ENCODE measurements at places on chromosomes 12 and 14.

DNA sequence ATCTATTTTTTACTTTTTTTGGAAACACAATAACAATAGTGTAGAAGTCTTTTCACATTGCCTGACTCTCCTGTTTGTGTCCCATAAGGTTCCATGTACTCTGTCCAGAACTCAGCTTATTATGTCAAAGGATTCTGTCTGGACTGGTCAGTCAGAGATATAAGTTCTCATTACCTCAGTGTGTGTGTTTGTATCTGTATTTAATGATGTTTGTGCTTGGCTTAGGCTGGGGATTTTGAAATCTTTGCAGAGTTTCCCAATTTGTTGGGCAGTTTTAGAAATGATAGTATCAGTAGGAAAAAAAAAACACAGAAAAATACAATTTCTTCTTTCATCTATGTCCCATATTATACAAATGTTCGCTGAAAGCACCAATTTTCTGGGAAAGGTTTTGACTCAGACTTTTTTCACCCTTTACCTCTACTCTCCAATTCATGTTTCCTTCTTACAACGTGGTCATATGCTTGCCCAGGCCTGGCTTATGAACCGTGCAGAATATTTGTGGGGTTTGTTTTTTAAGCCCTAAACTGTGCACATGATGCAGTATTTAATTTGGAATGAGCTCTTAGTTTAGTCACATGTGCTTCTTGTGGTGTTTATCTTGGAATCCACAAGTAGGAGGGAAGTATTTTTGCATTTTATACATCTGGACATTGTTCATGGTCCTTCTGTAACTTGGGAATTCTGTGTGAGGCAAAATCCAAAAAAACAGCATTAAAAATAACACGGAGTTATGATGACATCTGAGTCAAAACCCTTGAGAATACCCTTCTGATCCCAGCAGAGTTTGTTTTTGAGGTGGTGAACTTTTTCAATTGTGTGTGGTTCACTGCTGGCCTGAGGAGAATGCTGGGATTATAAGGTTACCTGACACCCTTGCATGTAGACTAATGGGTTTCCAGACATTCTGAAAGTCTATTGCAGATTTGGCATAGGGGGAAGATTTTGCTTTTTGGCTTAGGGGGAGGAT is 121.2 kb downstream of the RAD51B start:
- DNase-seq = no peak

DNA sequence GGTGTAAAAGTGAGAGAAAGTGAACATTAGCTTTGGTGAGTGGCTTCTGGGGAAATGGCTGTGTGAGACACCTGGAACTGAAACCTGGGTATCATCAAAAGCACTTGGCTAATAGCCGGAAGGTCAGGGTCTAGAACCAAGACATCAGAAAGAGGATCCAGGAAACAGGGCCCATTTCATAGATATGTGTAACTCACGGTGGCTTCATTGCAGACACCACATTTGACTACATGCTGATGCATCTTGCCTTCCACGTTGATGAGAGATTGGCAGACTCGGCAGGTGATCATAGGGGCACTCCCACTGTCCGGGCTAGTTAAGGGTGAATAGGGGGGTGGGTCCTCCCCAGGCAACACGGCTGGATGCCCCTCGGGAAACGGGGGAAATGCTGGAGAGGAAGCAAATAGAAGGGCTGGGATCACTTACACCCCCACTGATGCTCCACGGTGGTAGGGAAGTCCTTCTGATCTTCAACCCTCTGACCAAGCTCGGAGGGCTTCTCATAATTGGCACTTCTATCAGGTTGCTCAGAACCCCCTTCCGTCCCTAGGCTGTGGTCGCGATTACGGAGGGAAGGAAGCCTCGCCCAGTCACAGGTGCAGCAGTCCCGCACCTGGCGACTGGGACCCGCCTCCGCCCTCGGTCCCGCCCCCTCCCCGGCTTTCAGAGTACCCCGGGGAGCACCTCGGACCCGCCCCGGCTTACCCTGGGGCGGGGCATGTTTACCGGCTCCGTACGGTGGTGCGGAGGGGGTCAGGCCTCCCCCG is 593 bp downstream of the PIP4P1 start:
- DNase-seq = peak; percentile 75

DNA sequence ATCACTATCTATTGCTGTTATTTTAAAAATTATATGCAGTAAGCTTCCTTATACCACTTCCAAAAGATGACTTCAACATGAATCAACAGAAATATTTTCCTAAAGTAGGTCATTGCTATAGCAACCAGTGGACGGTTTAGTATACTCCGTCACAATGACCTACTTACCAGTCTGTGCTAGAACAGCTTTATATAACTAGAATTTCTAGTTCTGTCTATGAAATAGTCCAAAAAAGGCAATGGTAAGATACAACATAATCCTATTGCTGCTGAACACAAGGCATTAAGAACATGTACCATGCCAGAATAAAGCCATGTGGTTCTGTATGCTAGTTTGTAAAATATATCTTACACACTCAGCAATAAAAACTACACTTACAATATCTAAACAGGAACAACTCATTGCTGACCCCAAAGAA is 40.7 kb upstream of the MTERF2 start:
- DNase-seq = no peak

- DNase-seq = no peak
These were observed 27.9 kb downstream of the ESR2 start for GRCh38 chr14:64266239-64266638.

DNA sequence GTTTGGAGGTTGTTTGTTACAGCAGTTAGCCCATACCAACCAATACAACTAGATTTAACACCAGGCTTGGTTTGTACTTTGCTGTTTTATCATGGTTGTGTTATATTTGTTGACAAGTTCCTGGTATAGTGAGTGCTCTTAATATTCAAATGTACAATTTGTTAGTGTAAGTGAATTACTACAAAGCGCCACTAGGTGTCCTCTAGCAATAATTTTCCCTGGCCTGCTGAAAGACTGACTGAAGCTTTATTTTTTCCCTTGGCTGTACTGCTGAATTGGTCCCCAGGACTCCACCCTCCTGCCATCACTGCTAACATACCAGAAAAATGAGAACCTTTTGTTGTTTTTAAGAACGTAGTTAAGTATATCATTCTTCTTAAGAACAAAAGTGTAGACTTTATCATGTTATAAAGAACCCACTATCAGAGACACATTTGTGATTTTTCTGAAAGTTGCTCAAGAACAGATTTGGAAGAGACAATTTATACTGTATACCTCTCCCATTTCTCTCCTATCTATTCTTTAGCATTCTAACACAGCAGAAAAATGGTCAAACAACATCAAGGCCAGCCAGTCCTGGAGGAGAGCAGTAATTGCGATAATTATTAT is 75.3 kb upstream of the FAR2 start:
- peak; percentile 13 for DNase-seq

All from CD4-positive, alpha-beta T cell treated with Interleukin-6 for 4 hours (primary cell).